ENCODE measurements at places on chromosomes 1 and 21.

GRCh38 chr1:30928171-30928570 lies 19.6 kb upstream of the SDC3 start:
- no peak for DNase-seq

GRCh38 chr1:232476538-232476950 lies 153.4 kb downstream of the SIPA1L2 start:
- no peak for DNase-seq

DNA sequence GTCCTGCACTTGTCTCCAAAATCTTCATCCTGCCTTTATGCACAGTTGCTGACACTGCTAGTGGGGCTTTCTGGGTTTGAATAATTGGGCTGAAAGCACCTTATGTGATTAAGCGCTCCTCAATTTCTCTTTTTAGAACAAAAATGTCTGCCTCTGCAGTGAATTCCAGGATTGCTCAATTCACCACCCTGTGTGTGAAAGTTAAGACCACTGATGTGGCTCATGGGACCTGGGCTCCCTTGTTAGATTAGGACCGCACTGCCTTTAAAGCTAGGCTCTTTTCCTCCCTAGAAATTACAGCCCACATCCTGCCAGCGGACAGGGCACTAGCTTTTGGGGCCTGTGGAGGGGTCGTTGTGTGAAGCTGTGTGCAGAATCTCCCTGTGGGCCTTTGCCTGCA lies 18.8 kb downstream of the KIAA1614 start:
- DNase-seq, result no peak

DNA sequence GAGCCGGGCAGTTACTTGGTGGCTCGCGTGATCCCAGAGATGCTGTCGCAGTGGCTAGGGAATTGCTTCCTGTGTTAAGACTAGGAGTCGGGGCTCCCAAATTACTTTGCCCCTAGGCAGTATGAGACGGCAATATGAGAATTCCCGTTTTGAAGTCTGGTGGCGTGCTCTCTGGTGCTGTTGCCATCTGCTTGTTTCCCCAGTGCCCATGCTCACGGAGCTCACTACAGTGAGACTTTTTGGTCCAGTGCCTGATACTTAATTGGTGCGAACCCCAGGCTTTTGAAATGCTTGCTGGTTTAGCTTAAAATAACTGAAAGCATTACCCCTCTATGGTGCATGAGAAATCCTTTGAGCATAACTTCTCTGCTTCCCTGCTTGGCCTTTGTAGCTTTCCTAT lies 22.3 kb downstream of the AGT start:
- DNase-seq, result no peak

- DNase-seq, result no peak
These were observed 144.2 kb downstream of the SYT2 start for GRCh38 chr1:202565890-202566602.

Measured in inflammatory macrophage (primary cell).